SW 1271 (cell line): ENCODE measurements at places on chromosomes 7 and 10.

- no peak for DNase-seq
Observed at GRCh38 chr7:11486271-11486670, 345.7 kb downstream of the THSD7A start.

DNA sequence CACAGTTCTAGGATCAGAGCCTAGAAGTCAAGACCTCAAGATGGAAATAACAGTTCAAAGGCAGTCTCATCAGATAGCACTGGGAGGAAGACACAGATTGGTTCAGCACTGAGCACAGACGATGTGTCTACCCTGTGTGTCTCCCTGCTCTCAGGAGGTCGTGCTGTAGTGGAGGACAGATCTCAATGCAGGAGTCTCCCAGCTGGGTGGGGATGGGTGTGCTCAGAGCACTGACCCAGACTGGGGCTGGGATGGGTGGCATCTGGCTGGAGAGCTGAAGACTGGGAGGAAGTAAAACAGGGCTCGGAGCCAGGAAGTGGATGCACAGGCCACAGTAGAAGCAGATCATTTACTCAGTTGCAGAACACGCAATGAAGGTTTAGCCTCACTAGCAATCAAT is 69.5 kb upstream of the GDF10 start:
- DNase-seq, result no peak

GRCh38 chr10:6232846-6233724 is 30.4 kb downstream of the PFKFB3 start:
- DNase-seq, result no peak

DNA sequence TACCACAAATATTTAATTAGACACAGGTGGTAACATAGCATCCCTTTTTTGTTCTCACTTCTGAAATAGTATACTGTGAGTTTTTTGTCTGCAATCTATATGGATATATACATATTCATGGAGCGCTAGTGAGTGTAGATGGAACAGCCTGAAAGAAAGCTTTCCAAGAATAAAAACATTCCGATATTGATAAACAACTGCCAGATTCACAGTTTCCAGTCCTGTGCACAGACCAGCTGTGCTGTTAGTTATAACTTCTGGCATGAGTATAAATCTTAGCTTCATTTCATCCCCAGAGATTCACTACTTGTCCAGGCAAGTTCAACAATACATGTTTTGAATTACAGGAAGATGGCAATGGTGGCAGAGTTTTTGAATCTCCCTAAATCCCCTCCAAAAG is 467.1 kb upstream of the STEAP1 start:
- no peak for DNase-seq

DNA sequence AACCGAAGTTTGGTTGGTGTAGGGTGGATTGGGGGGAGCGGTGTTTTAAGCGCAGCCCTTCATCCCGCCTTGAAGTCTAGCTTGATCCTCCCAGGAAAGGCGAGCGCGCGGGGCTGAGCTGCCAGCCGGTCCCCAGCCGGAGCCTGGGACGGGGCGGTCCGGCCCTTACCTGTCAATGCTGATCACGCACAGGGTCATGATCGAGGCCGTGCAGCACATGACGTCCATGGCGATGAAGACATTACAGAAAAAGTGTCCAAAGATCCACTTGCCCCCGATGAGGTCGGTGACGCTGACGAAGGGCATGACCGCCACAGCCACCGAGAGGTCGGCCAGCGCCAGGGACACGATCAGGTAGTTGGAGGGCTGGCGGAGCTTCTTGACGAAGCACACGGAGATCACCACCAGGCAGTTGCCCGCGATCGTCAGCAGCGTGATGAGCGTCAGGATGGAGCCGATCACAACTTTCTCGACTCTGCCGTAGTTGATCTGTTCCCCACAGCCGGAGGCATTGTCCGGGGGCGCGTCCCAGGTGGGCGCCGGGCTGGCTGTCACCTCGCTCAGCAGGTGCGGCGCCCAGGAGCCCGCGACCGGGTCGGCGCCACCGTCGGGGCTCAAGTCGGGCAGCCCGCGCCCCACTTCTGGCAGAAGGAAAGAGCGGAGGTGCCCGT is 740 bp downstream of the HTR7 start:
- DNase-seq, result no peak

GRCh38 chr7:104024632-104025031 is 35.2 kb upstream of the RELN start:
- no peak for DNase-seq

GRCh38 chr10:96337106-96337505 is 21.7 kb downstream of the OPALIN start:
- no peak for DNase-seq

DNA sequence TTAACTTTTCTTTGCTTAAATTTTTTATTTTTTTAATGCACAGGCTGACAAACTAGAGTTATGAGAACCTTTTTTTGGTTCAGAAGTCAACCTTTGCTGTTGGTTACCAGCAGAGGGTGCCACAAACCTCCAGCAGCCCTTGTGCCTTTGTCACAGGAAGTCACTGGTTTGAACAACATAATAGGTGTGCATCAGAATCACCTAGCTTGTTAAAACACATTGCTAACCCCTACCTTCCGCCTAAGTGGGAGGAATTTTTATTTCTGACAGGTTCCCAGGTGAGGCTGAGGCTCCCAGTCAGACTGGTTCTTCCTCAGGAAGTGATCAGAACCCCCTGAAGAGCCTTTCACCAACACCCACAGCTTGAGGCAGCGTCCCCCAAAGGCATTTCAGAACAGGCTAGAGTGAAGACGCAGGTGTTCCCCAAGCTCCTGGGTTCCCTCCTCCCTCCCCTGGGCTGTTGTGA is 22.6 kb upstream of the VDAC2 start:
- no peak for DNase-seq

- no peak for DNase-seq
Observed at GRCh38 chr7:135260930-135261721, 27.5 kb downstream of the STRA8 start.

- no peak for DNase-seq
Observed at GRCh38 chr10:90849956-90850749, 7.7 kb downstream of the HTR7 start.

- DNase-seq, result no peak
Observed at GRCh38 chr7:148481147-148481526, 109.4 kb upstream of the C7orf33 start.

GRCh38 chr7:17984288-17984687 is 43.4 kb downstream of the PRPS1L1 start:
- no peak for DNase-seq

GRCh38 chr10:69951658-69952057 is 101.0 kb upstream of the MACROH2A2 start:
- no peak for DNase-seq

DNA sequence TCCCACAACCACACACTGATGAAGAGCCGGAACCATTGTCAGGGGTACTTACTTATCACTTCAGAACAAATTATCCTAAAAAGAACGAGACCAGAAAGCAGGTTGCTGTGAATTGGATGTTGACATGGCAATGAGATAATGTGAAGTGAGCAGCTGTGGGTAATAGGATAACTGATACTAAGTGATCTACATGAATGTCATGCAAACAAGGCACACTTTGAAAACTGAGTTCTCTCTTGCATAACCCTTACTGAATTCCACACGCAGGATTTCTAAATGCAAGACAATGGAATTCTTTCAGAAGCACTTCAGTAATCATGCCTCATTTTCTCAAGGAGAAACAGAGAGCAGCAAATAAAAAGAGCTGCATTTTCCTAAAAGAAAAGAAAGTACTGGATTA is 242.5 kb upstream of the TMEM229A start:
- DNase-seq, result no peak

- no peak for DNase-seq
Observed at GRCh38 chr10:51729822-51730555, 30.6 kb upstream of the CSTF2T start.

GRCh38 chr10:26491276-26491675 is 53.1 kb downstream of the APBB1IP start:
- no peak for DNase-seq

DNA sequence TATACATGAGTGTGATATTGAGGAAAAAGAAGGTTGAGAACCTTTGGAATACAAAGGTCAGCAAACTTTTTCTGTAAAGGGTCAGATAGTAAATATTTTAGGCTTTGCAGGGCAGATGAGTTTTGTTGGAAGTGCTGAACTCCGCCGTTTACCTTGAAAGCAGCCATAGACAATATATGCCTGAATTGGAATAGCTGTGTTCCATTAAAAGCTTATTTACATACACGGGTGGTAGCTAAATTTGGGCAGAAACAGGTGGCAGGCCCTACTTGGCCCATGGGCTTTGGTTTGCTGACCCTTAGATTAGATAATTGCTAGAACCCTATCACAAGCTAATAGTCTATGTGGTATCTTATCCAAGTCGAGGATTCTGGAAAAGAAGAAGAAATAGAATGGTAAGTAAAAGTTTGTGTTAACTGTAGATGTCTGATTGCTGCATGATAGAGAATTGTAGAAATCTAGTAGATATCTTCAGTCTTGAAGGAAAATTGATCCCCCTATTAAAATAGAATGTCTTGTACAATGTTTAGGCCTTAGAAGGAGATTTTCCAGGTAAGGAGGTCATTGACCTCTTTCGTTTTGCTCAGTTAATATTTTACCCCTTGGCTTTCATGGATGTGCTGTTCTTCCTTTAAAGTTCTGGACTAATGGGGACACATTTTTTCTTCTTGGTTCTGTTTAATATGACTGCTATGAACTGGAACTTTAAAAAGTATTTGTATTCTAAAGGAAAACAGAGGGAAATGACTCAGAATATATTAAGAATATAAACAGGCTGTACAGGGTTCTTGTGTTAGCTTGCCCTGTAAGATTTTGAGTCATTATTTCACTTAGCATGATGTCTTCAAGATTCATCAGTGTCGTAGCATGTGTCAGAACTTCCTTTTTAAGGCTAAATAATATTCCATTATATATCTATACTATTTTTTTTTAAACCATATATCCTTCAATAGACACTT is 8.0 kb downstream of the RBM33 start:
- no peak for DNase-seq

DNA sequence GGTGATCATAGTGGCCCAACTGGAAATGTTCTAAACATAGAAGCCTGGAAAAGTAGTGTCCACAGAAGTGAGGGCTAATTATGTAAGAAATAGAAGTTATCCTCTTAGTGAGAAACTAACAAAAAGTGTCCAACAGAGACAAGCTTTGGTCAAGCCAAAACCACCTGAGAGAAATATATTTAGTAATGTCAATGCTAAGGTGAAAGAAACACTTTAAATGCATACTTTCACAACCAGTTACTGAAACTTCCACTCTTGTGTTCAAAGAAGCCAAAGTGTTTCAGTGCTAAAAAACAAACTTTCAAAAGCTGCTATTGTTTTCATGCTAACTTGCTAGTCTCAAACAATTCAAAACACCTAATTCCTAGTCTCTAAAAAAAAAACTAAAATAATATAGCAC is 18.1 kb downstream of the RAB11FIP2 start:
- DNase-seq, result no peak

DNA sequence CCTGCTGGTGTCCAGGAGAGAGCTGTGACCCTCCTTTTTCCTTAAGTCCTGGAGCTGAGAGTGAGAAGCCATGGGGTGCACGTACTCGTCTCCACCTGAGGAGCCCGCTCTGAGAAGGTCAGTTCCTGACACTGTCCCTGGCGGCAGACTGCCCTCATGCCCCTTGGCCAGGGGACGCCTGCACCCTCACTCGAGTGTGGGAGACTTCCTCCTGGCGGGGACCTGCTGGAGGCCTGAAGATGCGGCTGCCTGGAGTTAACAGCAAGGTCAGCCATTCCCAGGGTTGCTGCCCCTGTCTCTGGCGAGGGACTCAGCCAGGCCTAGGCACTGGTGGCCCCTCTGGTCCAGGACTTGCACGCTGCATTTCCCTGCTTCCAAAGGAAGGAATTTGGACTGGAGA is 26.4 kb downstream of the TMEM120A start:
- no peak for DNase-seq

DNA sequence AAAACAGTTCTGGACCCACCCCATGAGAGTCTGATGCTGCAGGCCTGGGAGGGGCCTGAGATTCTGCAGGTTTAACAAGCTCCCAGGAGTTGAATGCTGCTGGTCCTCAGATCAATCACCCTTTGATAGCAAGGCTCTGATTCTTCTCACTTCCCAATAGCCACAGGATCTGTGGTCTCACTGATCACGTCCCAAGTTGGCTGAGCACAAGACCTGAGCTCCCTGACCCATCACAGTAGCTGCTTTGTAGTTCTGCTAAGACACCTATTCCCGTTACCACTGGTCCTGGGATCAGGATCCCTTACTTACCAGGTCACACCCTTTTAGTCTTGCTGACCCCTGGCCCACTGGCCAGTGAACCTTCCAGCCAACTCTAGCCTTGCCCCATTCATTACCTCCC is 372.8 kb downstream of the PHTF2 start:
- DNase-seq, result no peak

- DNase-seq, result no peak
Observed at GRCh38 chr10:38025283-38025682, 14.8 kb downstream of the ZNF33A start.

DNA sequence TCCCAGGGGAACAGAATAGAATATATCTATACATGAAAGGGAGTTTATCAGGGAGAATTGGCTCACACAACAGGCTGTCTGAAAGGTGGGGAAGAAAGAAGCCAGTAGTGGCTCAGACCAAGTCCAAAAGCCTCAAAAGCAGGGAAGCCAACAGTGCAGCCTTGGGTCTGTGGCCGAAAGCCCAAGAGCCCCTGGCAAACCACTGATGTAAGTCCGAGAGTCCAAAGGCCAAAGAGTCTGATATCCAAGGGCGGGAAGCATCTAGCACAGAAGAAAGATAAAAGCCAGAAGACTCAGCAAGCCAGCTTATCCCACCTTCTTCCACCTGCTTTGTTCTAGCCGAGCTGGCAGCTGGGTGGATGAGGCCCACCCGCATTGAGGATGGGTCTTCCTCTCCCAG is 172.5 kb downstream of the CCDC71L start:
- DNase-seq, result no peak

GRCh38 chr10:52703898-52704297 is 68.7 kb downstream of the MBL2 start:
- no peak for DNase-seq

GRCh38 chr7:142611566-142612236 is 137.6 kb upstream of the PRSS1 start:
- DNase-seq, result no peak

DNA sequence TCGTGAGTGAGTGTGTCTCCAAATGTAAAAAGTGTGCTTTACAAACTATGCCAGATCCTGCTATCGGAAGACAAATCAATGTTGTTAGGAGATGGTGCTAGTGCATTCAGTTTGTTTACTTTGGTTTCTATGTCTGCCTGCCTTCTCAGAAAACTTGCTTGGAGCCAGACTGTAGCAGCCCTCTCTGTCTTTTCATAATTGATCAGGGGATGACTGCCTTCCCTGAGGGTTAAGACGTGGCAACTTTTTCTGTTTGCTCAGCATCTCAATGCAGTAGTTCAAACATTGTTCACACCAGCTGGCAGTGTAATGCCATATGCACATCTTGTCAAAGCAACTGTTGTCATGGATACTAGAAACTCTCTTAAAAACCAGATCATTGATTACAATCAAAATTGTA is 118.5 kb downstream of the FOXP2 start:
- DNase-seq, result no peak

DNA sequence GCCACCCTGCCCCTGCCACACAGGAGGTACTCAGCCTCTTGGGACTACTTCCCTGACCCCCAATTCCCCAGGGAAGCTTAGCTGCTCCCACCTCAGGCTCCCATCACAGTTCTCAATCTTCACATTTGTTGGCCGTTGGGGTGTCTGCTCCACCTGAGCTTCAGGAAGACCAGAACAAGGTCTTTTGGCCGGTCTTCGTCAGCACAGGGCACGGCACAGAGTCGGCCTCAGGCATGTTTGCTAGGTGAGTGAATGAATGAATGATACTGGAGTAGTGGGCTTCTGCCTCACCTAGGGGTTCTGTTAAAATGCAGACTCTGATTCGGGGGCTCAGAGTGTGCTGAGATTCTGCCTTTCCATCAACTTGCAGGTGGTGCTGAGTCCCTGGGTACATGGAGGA is 20.3 kb downstream of the GPRIN2 start:
- no peak for DNase-seq

- DNase-seq, result no peak
Observed at GRCh38 chr7:81296726-81297125, 377.9 kb upstream of the SEMA3C start.
